ENCODE measurements at places on chromosomes 6 and 20.

DNA sequence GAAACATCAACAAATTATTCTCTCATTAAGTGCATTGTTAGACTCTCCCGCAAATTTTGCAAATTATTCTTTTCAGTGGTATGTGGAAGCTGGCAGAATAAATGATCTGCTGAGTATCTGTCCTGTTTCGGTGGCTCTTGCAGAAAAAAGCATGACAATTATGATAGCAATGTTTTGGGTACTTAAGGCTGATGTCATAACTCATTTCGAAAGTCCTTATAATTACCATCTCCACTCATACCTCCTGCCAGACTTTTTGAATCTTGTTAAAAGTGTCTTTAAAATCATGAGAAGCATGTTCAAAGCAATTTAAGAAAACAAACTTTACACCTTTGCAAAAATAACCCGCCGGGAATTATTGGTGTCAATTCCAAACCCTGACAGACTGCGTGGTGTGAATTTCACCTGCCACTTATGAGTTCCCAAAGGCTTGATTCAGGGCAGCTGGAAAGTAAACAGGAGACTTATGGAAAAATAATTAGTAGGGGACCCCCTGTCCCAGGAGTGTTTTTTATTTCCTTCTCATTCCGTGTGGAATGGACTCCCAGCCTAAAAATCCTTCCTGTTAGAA lies 87.6 kb upstream of the E2F3 start:
- no peak for DNase-seq

DNA sequence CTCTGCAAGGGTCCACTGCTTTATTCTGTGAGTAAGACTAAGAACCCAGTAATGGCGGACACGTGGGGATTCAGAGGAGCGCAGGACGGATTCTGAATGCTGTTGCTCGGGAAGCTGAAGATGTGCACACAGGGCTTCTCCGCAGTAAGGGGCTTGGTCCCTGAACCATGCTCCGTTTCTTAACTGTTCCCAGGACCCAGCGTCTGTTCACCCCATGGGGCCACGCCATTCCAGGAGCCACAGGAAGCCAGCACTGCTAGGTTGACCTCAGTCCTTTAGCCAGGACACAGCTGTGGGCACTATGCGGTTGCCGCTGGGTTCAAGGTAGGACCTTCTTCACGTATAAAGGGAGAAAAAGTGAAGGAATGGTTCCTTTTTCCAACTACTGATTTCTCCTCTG lies 59.8 kb downstream of the IRF4 start:
- DNase-seq = no peak

GRCh38 chr6:166313255-166314070 lies 5.3 kb upstream of the PRR18 start:
- DNase-seq = no peak

DNA sequence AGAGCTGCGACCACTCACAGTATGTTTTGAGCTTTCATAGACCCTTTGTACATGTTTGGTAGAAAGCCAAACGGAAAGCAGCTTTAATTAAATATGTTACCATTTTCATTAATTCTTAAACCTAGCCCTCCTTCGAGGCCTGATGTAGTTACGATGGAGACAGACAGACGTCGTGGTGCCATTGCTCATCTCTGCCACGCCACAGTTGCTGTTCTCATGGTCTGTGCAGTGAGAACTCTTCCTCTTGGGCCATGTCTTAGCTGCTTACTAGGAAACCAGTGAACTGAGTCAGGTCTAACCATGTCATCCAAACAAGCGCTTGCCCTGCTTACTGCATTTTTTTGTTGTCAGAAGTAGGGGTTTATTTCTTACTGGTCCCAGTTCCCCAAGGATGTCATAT lies 62.8 kb downstream of the SNX9 start:
- DNase-seq = no peak

DNA sequence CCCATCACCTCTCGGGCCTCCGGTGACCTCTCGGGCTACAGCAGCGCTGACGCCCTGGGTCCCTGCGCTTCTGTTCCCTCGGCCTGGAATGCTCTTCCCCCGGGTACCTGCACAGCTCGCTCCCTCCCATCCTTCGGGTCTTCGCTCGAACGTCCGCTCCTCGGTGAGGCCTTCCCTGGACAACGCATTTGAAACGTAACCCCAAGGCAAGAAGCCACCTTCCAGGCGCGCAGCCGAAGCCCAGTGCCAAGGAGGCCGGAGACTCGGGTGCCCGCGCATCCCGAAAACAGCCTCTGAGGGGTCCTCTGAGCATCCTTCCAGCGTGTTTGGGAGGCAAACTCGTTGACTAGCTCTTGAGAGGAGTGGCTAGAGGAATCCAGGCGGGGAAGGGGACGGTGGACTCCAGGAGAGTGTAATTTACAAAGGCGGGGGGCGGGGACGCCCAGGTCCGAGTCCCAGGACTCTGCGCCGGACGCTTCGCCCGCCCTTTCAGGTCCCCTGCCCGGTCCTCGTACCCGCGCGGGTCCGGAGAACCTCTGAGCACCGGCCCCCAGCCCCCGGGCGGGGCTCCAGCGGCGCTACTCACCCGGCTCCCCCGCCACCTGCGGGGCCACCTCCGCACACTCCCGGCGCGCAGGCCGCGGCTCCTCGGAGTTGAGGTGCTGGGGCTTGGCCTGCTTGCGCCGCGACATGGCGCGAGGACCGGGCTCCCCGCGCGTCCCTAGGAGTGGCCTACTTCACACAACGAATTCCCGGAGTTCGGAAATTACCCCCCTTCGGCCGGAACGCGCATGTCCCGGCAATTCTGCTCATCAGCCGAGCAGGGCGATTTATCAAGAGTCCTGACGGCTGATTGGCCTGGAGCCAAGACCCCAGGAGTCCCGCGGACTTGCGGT lies 86.8 kb downstream of the ZFP64 start:
- DNase-seq = peak; percentile 73

GRCh38 chr20:62132421-62132820 lies 10.1 kb downstream of the LSM14B start:
- DNase-seq = no peak

DNA sequence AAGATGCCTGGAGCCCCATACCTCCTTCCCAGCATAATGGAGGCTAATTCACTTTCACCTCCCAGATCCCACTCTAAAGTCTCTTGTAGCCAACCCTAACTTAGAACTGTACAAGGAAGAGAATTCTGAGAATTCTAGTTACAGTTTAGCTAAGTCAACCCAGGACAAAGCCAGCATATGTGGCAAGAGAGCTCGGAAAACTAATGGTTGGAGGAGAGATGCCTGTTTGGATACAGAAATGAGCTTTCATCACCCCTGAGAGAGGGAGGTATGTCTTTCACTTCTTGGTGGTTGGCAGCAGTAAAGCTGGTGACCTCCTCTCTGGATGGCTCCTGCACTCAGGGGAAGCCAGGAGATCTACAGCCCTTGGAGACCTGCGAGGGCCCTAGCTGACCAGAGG lies 252.6 kb upstream of the SUPT3H start:
- no peak for DNase-seq

GRCh38 chr20:23212464-23212995 lies 126.4 kb upstream of the CD93 start:
- no peak for DNase-seq

DNA sequence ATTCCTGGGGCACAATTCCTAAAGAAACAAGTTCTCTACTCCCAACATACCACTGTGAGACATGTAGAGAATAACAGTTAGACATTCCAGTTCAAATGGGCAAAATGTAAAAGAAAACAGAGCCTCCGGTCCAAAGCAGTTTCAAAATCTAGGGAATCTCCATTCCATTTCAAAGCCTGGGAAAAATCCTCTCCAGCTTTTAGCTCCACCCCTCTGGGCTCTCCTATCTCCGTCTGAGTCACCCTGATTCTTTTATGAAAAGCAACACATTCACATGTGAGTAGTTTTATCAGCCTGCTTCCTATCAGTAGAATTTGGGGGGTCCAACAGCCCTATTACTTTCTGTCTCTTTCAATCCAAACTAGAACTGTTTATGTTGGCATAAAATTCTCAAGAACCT lies 3.7 kb downstream of the CSNK2A1 start:
- DNase-seq = no peak

- DNase-seq = no peak
These were observed 41.7 kb downstream of the SNAP25 start for GRCh38 chr20:10260316-10260715.

- no peak for DNase-seq
These were observed 34.2 kb downstream of the KATNA1 start for GRCh38 chr6:149614337-149614736.

DNA sequence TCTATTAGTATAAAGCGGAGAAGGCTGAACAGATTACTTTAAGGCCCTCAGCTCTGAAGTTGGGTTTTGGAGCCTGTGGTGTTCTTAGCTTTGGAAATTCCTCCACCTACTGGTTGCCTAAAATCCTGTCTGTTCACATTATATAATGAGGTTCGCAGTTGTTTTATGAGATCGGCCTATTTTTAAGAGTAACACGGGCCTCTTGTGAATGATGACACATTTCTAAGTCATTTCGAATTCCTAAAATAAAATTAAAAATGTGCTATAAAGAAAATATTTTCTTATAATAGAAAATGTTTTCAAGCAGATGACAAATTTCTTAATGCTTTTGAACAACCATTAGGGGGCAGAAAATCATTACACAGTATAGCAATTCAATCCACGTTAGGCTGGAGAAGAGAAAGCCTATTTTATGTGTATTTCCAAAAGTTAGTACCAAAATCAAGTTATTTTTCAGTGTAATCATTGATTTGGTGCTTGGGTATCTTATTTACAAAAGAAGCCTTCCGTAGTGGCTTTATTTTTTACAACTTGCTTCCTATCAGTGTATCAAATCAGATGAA lies 15.8 kb upstream of the FAM8A1 start:
- peak; percentile 66 for DNase-seq

DNA sequence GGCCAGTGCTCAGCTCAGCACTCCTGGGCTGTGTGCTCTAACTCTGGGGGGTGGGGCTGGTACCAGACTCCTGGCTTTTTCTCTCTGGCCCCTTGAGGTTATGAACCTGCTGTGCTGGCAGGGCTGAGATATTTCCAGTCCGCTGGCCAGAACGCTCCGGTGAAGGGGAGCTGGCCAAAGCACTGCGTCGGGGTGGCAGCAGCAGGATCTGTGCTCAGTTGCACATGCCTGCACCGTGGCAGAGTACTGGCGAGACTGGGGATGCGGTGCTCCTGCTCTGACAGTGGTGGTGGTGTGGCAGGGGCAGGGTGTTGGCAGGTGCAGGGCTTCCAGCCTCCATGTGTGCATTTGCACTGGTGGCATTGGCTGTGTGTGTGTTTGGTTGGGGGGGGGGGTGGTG lies 374.4 kb downstream of the PHF3 start:
- DNase-seq = no peak

DNA sequence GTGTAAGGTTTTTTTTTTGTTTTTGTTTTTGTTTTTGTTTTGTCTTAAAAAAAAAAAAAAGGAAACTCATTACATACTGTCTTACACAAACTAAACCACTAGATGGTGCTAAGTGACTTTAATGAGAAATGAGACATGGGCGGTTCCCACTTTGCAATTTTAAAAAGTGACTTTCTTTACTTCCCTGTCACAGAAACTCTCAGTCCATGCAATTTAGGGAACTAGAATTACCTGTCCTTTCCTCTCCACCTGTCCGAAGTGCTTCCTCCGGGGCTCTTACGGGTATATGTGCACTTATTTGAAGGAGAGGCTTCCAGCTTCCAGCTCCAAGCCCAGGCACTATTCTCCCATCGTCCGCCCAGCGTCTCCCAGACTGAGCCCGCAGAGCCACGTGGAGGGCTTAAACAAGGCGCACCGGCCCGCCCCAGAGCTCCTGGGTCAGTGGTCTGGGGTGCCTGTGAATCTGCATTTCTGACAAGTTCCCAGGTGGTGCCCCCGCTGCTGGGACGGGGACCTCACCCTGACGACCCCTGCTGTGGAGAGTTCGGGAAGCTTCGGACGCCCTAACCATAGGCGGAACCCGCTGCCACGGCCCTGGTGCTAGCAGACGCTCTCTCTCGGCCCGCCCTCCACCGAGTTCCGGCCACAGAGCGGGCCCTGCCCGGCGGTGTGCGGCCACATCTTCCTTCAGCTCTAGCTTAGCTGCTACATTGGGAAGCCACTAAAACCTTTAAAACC lies 26.1 kb downstream of the BFSP1 start:
- peak; percentile 56 for DNase-seq

- DNase-seq = no peak
These were observed 100.7 kb downstream of the LAMP5 start for GRCh38 chr20:9615118-9615517.

GRCh38 chr6:135936606-135937005 lies 85.1 kb downstream of the PDE7B start:
- DNase-seq = no peak

- DNase-seq = no peak
These were observed 48.3 kb upstream of the RNF24 start for GRCh38 chr20:4063631-4064030.

DNA sequence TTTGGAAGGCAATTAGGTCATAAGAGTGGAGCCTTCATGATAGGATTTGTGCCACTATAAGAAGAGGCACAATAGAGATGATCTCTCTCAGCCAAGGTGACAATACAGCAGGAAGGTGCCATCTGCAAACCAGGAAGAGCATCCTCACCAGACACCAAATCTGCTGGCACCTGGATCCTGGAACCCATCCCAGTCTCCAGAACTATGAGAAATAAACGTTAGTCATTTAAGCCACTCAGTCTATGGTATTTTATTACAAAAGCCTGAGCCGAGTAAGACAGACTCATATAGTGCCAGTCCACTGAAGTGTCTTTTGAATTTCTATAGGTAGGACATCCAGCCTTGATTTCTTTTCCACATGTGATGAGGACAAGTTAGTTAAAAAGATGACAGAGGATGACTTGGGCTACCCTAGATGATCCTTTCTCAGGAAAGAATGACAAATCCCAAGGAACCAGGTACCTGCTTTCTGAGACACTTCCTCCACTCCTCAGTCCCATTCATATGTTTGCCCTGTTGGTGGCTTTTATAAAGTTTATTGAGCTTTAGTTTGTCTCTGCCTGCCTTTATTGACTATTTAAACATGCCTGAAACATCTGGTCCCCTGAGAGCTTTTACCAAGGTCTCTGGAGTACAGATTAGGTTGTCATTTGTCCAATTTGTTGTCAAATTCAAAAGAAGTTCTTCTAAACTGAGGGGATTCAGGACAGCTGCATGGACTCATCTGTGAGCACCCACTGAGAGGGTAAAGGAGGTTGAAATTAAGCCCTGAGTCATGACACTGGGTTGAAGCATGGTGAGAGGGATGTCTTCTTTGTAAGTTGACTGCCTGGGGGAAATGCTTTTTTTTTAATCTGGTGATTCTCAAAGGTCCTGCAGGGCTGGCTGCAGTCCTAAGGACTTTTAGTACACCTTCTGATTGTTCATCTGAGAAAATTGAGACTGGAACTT lies 165.0 kb upstream of the PLCB4 start:
- DNase-seq = no peak

GRCh38 chr6:29376003-29376402 lies 912 bp upstream of the OR12D3 start:
- DNase-seq = no peak

GRCh38 chr20:62378215-62378614 lies 8.7 kb upstream of the RPS21 start:
- no peak for DNase-seq

- DNase-seq = peak; percentile 24
These were observed 43.7 kb upstream of the GABRR1 start for GRCh38 chr6:89260832-89261231.

DNA sequence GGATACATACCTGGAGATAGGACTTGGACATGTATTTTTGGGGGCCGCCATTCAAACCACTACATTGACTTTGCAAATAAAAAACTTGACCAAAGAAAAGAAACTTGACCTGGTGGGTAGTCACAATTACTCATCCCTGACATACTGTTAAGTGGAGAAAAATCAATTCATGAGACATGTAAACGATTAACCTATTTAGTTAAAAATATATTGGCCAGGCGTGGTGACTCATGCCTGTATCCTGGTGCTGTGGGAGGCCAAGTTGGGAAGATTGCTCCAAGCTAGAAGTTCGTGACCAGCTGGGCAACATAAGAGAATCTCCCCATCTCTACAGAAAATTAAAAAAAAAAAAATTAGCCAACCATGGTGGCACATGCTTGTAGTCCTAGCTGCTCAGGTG lies 2.5 kb upstream of the SRSF12 start:
- DNase-seq = no peak

All from LoVo (cell line).